ENCODE measurements at places on chromosomes 5 and 9. TPM values are rescaled to one million over a fixed set of nuclear protein-coding genes. Genes with fewer than 3 reads are reported as not detected.
A peak's percentile ranks its signal among the peaks of the same experiment; 100 is the strongest.

DNA sequence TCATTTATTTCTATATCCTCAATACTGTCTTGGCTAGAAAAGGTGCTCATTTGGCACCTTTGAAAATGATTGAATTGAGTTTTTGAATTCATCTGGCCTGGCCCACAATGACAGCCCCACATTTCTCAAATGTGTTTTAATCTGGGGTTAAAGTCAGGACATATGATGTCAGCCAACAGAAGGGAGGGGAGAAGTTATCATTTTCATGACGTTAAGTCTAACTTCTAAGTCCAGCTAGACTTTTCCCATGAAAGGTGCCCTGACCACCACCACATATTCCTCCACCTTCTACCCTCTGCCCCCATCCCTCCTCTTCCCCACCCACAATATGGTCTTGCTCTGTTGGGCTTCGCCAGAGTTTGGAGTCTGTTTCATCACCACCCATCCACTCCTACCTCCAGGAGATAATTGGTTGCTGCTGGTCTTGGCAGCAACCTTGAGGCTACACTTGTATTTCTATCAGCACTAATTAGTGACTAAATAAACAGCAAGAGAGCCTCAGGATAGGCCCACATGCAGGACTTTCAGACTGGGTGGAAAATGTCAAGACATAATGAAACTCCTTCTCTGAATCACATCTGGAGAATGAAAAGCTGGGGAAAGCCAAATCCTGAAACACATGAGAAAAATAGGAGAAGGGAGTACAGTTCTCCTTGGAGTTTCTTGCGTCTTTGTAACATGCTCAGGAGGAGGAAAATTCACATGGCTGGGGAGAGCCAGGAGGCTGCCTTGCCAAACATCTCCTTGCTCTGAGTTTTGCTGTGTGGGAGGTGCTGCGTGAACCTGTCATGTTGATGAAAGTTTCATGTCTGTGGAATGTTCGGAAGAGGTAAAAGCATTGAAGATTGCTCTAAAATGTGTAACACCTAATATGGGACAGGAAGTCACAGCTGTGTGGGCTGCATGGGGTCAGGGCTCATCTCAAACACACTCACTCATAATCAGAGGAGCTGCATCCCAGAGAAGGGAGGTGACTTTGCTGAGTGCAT lies 544.7 kb upstream of the KLF4 start:
- no peak overlapping the region for H3K27ac ChIP-seq
- no peaks in the 10 kb centered on the region for H3K4me1 ChIP-seq
- no peaks in the 10 kb centered on the region for H3K36me3 ChIP-seq
- H3K4me3 ChIP-seq = no peak overlapping the region
- DNase-seq = no peak

DNA sequence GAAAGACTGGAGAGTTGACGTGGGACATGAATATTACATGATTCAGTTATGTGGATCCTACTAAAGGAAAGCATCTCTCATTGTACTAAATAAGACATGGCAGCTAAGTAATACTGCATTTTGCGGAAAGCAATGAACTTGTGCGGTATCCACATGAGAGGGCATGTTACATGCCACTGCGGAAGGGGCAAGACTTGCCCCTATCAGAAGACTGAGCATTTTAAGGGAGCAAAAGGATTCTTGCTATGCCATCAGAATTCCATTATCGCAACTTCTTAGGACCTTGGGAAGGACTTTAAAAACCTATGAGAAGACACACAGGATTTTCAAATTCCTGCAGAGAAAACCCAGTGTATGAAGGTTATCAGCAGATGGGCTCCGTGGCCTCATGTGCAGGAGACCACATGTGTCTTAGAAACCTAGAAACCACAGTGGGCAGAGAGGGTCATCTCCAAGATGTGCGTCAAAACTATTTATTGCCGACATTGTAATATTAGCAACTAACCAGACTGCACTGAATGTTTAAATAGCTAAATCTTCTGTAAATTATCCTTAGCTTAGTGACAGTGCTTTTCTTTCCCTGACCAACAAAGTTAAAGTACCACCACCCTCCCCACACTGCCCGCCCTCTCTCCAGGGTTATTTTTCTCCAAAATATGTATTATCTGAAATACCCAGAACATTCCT lies 457.7 kb downstream of the ICE1 start:
- no peak overlapping the region for H3K4me3 ChIP-seq
- H3K27ac ChIP-seq = no peak overlapping the region
- peaks cover 4% of the 10 kb centered on the region for H3K27me3 ChIP-seq
- H3K4me1 ChIP-seq = no peaks in the 10 kb centered on the region
- no peaks in the 10 kb centered on the region for H3K36me3 ChIP-seq
- DNase-seq = no peak

DNA sequence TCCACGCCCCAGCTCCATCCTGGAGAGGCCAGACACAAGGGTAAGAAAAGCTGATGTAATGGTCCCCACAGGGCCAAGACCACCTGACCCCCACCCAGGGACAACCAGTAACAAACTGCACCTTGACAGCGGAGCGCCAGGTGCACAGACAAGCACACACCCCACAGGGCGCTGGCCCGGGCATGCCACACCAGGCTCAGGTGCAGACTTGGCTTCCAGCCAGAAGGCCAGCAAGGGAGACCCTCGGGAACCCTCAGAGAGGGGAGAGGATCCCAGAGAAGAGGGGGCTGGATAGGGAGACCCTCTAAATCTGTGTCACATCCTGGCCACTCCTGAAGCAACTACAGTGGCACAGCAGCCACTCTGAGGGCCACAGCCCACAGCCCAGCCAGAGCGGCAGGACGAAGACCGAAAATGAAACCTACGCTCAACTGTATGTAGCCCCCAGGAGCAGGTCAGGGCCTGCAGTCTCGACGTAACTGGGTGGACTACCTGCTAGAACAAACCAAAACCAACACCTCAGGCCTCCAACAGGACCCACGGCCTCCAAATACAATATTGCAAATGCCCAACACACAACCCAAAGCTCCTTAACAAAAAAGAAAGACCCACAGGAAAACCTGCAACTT lies 18.5 kb downstream of the CAMSAP1 start:
- no peak overlapping the region for H3K4me3 ChIP-seq
- H3K27ac ChIP-seq = peak overlapping the region; percentile 41
- DNase-seq = no peak
- no peaks in the 10 kb centered on the region for H3K27me3 ChIP-seq

DNA sequence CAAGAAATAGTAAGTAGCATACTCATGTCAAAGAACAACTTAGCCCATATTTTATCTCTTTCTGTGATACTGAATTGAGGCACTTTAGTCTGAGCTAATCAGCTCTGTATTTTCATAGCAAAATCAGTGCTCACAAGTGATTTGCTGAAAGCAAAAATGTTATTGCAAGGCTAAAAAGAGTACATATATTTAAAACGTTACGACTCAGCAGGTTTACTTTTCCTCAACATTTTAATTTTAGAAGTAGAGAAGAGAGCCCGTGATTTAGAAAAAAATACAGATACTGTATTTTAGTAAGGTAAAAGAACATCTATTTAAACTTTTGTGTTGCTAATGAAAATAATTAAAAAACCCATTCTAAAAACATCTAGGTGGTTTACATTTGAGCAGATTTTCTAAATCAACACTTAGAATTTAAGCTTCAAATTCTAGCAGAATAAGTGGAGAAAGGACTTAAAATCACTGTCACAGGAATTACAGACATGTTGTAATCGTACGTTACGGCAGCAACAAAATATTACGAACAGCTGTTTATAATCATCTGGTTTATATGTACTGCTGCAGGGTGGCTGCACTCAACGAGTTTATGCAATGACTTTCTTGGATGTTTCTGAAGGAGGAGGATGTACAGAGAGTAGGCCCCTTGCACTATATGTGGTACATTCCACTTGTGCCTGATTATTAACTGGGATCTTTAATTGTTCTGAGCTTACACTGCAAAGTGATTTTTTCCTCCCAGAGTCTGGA lies 20.1 kb downstream of the SREK1 start:
- H3K36me3 ChIP-seq = peaks cover 97% of the 10 kb centered on the region
- H3K4me1 ChIP-seq = no peaks in the 10 kb centered on the region
- H3K27me3 ChIP-seq = no peaks in the 10 kb centered on the region
- H3K4me3 ChIP-seq = no peak overlapping the region

GRCh38 chr5:126189862-126190261 lies 233.3 kb upstream of the GRAMD2B start:
- peaks cover 5% of the 10 kb centered on the region for H3K4me1 ChIP-seq
- no peak overlapping the region for H3K27ac ChIP-seq
- no peaks in the 10 kb centered on the region for H3K36me3 ChIP-seq
- DNase-seq = peak; percentile 64

DNA sequence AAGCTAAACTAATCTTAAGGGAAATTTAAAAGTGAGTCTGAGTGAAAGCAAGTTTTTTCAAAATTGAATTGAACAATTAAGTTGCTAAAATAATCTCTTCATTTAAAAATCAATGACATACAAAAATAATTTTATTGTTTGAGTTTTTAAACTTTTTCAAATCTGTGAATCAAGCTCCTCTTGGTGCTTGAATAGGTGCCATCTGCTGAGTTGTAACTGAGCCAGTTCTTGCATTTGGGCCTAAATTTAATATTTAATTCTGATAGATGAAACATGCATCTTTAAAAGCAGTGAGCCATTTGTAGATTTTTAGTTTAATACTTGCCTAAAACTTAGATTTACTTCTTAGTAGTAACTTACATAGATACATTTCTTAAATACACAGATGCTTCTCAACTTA lies 31.8 kb downstream of the SPATA31D1 start:
- no peaks in the 10 kb centered on the region for H3K27me3 ChIP-seq
- H3K36me3 ChIP-seq = no peaks in the 10 kb centered on the region
- no peak for DNase-seq

- no peaks in the 10 kb centered on the region for H3K36me3 ChIP-seq
- peak overlapping the region; percentile 85 for H3K27ac ChIP-seq
- H3K27me3 ChIP-seq = peaks cover 9% of the 10 kb centered on the region
- H3K4me3 ChIP-seq = peak overlapping the region; percentile 83
- peak; percentile 99 for DNase-seq
Observed at GRCh38 chr9:114397848-114398605, 10.2 kb upstream of the AKNA start.

The RGS7BP gene
- 3.3 TPM for total RNA-seq

The PCDHA4 gene
- total RNA-seq = 5.0 TPM
